ENCODE measurements at places on chromosomes 16 and 17.

- DNase-seq, result no peak
These were observed 51.1 kb downstream of the ADAMTS18 start for GRCh38 chr16:77383606-77384187.

DNA sequence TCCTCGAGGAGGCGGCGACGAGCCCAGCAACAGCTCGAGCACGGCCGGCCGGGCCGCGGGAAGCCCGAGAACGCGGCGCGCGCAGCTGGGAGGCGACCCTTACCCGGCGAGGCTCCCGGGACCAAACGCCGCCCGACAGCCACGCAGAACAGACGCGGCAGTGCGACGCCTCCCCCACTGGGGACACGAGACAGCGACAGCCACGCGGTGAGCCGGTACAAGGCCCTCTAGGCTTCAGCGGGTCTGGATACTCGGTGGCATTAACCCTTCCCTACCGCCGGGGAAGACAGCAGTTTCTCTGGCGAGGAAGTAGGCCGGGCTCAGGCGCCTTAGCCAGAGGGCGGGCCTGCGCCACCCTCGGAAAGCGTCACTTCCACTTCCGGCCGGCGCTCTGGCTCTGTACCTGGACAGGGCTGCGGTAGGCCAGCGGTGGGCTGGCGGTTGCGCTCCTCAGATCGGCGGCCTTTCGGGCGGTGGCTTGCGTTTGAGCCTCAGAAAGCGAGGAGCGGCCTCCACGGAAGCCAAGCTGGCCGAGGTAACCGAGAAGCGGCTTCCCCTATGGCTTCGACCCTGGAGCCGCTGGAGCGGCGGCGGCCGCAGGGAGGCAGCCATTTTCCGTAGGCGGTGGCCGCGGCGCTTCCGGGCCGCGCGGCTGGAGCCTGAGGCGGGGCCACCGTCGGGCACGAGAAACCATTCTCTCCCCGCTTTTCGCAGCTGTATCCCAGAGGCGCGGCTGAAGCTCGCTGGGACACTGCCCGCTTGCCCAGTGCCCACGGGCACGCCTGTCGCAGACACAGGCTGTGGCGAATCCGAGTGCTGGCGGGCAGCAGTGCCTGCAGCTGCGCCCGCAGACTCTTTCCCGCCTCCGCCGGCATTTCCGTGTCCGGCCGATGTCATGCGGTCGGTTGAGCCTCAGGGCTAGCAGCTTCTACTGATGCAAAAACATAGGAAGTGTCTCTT lies at the start of the genes TIGD7 and ZNF75A:
TIGD7 (minus strand) TSS at position 322 of the 960 bp plus-strand sequence. CDS start 4,816 bp downstream, outside the sequence.
ZNF75A (plus strand) TSS at position 389 of the 960 bp plus-strand sequence. CDS start 2,932 bp downstream, outside the sequence.
- peak; percentile 90 for DNase-seq

GRCh38 chr16:54219709-54220108 lies 66.9 kb downstream of the IRX3 start:
- no peak for DNase-seq

GRCh38 chr17:35377068-35377467 lies 3.6 kb upstream of the SLFN11 start:
- DNase-seq, result no peak

DNA sequence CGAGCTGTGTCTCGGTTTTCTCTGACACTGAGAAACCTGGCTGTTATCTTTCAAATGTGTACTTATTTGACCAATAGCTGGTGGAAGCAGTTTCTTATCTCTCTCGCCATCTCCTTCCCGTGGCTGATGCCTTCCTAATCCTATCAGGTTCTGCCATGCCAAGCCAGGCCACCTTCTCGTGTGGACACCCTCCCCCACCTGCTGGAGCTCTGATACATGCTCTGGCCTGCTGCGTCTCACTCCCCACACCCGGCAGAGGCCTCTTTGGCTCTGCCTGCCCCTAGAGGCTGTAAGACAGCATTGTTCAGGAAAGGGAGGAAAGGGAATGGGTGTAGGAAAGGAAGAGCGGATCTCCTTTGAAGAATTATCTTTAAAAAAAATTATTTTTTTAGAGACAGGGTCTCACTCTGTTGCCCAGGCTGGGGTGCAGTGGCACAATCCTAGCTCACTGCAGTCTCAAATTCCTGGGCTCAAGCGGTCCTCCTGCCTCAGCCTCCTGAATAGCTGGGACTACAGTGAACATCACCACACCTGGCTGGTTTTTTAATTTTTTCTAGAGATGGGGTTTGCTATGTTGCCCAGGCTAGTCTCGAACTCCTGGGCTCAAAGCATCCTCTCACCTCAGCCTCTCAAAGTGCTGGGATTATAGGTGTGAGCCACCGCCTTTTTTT lies 7.5 kb upstream of the ARMC5 start:
- peak; percentile 69 for DNase-seq

GRCh38 chr17:39709319-39709997 lies 9.6 kb downstream of the ERBB2 start:
- no peak for DNase-seq

GRCh38 chr16:75101635-75102034 lies 14.9 kb downstream of the LDHD start:
- no peak for DNase-seq

DNA sequence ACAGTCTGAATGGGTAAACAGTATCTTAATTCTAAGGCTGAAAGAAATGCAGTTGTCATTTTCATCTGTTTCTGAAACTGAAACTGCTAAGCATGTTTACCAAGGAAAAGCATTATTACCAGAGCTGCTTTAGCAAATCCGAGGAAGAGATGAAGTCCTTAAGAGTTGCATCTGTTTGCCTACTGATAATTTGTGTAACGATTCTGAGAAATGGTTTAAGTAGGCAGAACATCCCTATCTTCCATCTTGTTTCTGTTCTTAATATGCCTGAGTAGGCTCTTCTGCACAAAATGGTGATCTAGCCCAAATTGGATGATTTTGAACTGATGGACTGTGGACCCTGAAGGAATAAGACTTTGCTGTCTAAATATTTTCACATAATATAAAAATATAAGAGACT lies 34.9 kb downstream of the NUP93 start:
- DNase-seq, result no peak

- DNase-seq, result no peak
These were observed 58.2 kb downstream of the MFSD11 start for GRCh38 chr17:76796081-76796480.

GRCh38 chr17:78313735-78314648 lies 45.9 kb downstream of the SOCS3 start:
- peak; percentile 81 for DNase-seq

GRCh38 chr17:72677108-72677507 lies 415.4 kb downstream of the SLC39A11 start:
- no peak for DNase-seq

DNA sequence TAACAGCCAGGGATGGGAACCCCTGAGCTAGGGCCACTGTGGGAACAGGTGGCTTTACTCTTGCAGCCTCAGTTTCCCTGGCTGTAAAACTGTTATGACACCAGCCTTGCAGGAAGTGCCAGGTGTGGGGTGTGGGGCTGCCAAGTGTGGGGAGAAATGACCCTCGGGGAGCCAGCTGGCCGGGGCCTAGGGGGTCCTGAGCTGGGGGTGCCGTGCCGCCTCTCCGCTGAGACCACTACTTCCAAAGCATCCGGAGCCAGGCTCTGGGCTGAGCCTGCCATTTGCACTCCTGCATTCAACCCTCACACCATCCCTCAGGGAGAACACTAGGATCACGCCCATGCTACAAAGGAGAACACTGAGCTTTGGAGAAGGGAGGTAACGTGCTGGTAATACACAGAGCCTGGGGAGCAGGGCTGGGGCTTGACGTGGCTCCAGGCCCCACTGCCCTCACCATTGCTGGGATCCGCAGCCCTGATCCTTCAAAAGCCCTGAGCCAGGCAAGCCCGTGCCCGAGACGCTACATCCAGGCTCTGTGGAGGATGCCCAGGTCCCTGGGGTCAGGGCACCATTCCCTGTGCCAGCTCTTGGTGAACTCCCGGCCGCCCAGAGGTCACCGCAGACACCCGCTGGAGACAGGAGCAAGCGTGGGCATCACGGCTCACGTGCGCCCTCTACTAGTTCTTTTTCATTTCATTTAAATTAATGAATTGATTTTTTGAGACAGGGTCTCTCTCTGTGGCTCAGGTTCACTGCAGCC lies 28.8 kb upstream of the GINS2 start:
- peak; percentile 61 for DNase-seq

DNA sequence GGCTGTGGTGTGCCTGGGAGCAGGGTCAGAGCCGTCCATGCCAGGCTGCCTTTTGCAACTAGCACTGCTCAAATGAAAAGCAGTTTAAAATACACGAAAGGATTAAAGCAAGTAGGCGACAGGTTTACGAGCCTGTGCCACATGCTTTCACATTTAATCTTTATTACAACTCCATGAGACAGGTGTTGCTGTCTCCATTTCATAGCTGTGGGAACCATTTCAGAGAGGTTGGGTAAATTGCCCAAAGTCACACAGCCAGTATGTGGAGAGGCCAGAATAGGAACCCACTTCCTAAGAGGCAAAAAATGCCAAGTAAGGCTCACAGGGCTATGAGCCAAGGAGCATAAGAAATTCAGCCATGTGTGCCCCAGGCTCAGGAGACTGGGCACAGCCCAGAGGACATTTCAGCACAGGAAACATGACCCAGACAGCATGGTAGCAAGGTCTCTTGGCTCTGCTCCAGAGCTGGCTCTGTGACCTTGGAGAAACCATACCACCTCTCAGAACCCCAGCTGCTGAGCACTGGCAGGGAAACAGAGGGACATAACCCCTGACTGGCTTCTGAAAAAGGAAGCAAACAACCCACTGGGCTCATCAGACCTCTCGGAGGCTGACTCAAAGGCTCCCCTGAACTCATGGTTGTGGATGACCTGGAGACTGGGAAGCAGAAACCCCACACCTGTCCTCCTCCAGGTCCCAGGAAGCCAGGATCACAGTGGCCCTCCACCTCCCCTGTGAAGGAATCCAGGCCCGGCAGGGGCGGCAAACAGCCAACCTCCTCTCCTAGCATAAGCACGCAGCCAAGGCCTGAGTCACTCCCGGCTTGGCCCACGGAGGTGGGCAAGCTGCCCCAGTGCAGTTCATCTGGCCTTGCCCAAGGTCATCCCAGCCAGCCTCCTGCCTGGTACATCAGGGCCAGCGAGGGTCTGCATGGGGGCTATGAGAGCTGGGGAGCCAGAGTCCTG lies 40.3 kb upstream of the MRPS23 start:
- peak; percentile 96 for DNase-seq

- no peak for DNase-seq
These were observed 31.9 kb downstream of the UBE2O start for GRCh38 chr17:76421044-76421407.
